Fibroblast of skin of scalp (primary cell): ENCODE measurements at places on chromosomes 7 and 10.

DNA sequence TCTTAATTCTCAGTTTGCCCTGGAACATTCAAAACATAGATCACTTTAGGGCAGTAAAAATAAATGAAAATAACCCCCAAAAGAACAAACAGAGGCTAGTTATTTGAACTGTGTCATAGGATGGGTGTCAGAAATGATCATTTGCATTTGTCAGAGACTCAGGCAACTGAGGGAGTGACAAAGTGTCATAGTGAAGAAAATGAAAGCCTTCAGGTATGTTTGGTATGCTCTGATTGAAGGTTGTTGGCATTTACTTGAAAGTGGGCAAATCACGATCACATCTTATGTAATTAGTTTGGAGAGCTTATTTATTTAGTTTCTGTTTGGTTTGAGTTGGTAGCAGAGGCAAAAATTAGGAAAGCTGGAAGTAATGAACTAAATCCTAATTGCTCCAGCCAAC, 880.9 kb downstream of the ANKRD7 start:
- no peak for DNase-seq

DNA sequence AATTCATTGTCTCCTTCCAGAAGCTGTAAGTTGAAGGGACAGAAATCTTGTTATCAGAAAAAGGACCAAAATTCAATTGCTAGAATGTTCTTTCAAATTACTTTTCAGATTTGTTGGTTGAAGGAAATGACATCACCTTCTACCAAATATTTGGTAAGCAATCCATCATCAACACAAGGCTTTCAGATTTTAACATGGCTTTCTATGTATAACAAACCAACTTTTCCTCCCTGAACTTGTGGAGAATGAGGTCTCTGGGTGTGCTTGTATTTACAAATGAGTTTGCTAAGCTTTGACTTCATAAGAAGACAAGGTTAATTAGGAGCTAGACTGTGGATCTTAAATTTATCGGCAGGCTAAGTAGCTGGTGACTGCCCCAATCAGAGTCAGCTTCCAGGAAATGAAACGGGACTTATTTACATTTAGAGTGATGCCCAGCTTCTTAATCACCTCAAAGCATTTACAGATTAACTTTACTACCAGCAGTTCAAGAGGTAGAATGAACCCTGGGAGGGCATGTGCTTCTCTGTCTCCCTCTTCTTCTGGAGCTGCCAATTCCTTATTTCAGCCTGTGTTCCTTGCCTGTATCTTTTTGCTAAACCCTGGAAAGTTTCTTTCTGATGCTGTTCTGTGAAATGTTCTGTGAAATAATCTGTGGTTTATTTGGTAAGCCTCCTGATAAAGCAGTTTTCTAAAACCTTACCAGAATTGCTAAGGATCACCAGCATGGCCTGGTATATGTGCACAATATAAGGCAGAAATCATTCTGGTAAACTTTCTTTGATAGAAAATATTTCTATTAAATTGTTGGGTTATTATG, 248.8 kb upstream of the FZD8 start:
- DNase-seq = no peak

DNA sequence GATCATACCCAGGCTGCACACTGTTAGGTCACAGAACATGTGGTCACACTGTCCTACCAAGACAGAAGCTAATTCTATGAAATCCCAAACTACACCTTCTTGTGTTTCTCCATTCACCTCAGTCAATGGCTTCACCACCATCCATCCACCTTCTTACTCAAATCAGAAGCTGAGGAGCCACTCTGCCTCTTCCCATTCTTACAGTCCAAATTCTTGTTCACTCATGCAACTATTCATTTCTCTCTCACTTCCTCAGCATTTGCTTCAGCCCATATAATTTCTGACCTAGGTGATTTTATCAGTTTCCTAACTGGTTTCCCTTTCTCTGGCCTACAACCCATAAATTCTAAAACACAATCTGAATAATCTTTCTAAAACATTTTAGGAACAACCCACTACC, 229.2 kb downstream of the LRRN3 start:
- DNase-seq = no peak

GRCh38 chr7:90536449-90536848, 59.7 kb upstream of the CDK14 start:
- DNase-seq = no peak

GRCh38 chr10:90130321-90131086, 429.1 kb downstream of the KIF20B start:
- no peak for DNase-seq

DNA sequence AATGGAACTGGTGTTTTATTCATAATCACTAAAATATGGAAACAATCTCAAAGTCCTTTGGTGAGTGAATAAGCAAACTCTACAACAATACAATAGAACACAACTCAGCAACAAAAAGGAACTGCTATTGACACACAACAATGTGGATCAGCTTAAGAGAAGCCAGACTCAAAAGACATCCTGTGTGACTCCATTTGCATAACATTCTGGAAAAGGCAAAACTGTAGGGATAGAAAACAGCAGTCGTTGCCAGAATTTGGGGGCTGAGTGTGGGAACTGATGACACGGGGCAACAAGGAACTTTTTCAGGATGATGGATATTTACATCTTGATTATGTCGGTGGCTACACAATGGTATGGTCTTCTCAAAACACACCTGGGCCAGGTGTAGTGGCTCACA, 32.4 kb upstream of the SVIL start:
- no peak for DNase-seq

- DNase-seq = peak; percentile 95
These were observed 336.8 kb upstream of the IGFBP3 start for GRCh38 chr7:46257761-46258448.

DNA sequence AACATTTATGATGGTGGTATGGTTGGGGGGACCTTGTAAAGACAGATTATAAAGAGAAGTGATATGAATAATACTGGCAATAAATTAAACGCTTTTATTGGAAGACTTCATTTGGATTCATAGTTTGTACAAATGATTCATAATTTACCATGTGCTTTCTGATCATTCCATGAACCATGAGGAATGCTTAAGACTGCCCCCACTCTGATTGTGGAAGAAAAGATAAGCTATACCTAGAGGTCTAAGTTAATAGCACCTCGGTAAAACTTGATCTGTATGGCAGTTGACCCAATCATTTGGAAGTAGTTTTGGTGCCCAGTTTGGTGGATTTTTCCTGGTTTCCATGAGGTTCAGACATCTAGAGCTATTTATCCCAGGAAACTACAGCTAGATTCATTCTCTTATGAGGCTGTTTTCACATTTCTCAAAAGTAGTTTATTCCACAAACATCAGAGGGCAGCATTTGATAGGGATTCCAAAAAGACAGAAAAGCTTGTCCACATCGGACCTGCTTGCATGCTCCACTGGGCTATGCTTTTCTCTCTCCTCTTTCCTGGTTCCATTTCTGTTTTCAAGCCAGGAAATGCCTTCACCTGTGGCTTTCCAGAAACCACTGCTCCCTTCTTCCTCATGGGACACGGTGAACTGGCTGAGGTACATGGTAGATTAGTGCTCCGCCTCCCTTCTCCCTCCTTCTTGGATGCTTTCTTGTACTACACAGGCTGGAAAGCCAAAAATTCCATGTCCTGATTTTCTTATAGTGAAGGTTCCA, 29.2 kb downstream of the TFAM start:
- peak; percentile 78 for DNase-seq

DNA sequence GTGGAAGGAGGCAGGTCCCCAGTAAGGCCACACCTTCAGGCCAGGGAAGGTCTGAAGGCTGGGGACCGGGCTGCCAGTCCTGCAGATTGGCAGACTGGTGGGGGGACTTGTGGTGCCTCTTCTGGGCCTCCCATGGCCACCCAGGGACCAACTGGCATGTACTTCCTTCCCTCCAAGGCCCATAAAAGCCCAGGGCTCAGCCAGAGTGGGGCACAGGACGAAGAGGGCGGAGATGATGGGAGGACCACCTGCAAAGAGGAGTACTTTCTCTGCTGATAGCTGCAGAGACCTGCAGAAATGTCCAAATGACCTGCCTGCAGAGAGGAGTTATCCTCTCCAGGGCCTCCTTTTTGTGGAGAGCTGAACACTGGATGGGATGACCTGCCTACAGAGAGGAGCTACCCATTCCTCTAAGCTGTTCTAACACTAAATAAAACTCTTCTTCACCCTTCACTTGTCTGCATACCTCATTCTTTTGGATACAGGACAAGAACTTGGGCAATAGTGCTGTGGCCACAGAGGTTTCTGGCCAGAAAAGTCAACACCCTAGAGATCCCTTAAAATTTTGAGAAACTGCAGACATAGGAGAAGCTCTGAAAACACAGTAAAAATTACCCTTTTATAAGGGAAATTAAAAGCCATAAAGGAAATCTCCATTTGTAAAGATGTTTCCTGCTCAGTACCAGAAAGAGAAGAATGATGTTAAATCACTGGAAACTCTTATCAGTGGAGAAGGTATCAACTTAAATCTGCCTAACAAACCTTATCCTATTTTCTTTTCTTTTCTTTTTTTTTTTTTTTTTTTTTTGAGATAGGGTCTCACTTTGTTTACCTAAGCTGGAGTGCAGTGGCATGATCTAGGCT, 20.7 kb upstream of the PRF1 start:
- peak; percentile 12 for DNase-seq

- no peak for DNase-seq
These were observed 22.2 kb upstream of the CACUL1 start for GRCh38 chr10:118776960-118777359.

- DNase-seq = peak; percentile 90
These were observed 76.4 kb upstream of the LRRC17 start for GRCh38 chr7:102836191-102836919.

GRCh38 chr7:152093717-152094116, 68.2 kb downstream of the GALNT11 start:
- no peak for DNase-seq

GRCh38 chr10:78513330-78513729, 479.7 kb downstream of the RPS24 start:
- peak; percentile 5 for DNase-seq

DNA sequence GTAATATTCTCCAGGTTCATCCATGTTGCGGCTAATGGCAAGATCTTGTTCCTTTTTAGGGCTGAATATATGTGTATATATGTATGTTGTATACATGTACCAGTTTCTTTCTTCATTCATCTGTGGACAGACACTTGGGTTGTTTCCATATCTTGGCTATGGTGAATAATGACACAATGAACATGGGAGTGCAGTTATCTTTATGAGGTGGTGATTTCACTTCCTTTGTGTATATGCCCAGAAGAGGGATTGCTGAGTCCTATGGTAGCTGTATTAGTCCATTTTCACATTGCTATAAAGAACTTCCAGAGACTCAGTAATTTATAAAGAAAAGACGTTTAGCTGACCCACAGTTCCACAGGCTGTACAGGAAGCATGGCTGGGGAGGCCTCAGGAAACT, 17.1 kb upstream of the TSPAN15 start:
- DNase-seq = no peak

GRCh38 chr10:102113956-102114857, 6.0 kb downstream of the LDB1 start:
- peak; percentile 24 for DNase-seq

DNA sequence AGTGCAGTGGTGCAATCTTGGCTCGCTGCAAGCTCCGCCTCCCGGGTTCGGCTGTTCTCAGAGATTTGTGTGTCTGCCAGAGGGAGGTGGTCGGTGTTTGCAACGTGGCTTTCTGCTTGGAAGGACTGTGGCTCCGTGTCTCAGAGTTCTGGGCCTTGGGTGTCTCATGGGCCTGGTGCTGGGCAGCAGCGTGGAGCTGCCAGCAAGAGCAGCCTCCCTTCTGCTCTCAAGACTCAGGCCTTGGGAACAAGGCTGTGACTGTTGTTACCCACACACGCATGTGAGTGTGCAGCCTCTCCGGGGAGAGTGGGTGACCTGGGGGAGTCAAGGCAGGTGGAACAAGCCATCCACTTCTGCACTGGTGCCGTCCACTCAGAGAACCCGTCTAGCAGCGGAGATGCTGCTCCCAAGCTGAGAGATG, 52.0 kb downstream of the VIPR2 start:
- DNase-seq = no peak

DNA sequence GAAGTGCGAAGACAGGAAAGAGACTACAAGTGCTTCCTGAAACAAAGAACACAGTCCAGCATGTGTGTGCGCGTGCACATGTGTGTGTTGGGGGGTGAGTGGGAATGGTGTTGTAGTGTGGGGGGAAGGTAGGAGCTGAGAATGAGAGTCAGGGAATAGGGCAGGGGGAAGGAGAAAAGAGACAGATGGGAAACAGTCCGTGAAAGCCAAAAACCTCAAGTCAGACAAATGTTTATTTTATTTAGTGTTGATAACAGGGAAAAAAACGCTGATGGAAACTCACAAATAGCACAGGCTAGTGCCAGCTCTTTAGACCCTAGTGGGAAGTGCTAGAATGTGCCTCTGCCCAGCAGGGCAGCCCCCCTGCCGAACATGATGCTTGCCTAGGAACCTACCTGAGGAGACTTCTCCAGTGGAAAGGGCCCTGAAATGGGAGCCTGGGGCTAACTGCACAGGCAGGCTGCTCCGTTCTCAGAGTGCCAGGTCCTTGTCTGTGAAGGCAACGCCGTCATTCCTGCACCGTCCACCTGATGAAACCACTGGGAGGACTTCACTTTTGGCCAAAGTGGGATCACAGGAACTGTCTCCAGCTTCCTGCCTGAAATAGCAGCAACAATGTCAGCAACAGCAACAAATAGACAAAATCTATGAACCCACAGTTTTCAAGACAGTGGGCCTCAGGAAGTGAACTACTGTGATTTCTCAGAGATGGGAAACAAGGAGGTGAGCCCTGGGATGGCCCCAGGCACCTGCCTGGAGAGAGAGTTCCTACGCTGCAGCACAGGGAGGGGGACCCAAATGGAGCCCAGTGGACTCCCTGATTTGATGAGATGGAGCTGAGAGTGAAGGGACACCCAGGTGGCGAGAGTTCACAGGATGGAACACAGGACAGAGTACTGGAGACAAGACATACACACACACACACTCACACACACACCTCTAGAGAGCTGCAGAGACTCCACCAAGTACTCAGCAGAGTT, 379.7 kb downstream of the RPS24 start:
- DNase-seq = no peak

- DNase-seq = no peak
These were observed 62.6 kb downstream of the CLIP2 start for GRCh38 chr7:74351836-74352235.

GRCh38 chr7:138169441-138169851, 93.2 kb downstream of the AKR1D1 start:
- DNase-seq = no peak

- DNase-seq = no peak
These were observed 106.6 kb upstream of the KLF14 start for GRCh38 chr7:130840599-130840998.

DNA sequence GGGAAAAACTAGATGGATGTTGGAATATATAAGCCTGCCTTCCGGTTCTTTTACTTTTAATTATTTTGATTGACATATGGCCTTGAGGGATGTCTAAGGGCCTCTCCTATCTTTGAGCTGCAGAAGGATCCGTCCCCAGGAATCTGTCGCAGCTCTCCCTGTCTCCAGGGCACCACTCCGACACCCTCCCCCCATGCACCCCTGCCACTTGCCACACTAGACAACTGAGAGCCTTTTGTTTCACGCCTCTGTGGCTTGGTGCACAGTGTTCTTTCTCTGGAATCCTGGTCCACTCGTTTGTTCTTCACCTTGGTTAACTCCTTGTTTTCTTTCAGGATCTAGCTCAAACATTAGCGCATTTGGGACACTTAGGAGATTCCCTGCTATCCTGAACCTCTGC, 124.1 kb upstream of the EFCAB10 start:
- DNase-seq = no peak
